ENCODE measurements at places on chromosomes 2 and 18. TPM values are rescaled to one million over a fixed set of nuclear protein-coding genes. Genes with fewer than 3 reads are reported as not detected.

The POTEI gene
- total RNA-seq = not detected

The PDE6D gene
- total RNA-seq = 28.5 TPM

The SNTG2 gene
- not detected for total RNA-seq

GRCh38 chr2:202771336-202771735 lies 100.2 kb downstream of the ICA1L start:
- DNase-seq = no peak

DNA sequence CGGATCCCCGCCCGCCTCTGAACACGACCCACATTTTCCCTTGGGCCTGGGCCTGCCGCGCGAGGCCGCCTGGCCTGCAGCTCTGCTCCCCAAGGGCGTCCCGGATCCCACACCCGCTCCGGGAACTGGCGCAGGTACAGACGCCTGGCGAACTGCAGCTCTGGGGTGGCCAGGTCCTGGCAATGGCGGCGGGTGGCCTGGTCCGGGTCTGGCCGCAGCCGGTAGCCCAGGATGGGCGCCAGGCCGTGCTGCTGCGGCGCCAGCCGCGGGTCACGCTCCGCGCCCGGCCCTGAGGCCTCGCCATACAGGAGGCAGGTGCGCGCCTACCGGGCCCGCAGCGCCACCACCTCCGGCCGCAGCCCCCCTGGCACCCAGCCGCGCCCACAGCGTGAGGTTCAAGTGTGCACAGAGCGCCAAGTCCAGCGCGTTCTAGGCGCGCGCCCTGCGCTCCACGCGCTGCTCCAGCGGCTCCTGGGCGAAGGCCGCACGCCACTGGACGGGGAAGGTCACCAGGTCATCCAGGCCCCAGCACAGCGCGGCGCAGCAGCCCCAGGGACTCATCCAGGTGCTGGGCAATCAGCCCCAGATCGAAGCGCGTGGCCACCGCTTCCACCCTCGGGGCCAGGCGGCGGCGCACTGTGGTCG lies 9.5 kb downstream of the AQP12A start:
- DNase-seq = no peak

- no peak for DNase-seq
Observed at GRCh38 chr2:165572151-165572550, 102.7 kb downstream of the CSRNP3 start.

- DNase-seq = no peak
Observed at GRCh38 chr18:63155169-63155852, 164.3 kb downstream of the BCL2 start.
